Uterus (tissue), 4 donors: ENCODE measurements at places on chromosomes 1 and 21. TPM values are rescaled to one million over a fixed set of nuclear protein-coding genes. Genes with fewer than 3 reads are reported as not detected.

GRCh38 chr1:154404511-154404931 lies 622 bp upstream of the IL6R start:
- peak overlapping the region; percentile 98 for H3K27ac ChIP-seq
- no peaks in the 10 kb centered on the region for H3K36me3 ChIP-seq
- no peak for DNase-seq

DNA sequence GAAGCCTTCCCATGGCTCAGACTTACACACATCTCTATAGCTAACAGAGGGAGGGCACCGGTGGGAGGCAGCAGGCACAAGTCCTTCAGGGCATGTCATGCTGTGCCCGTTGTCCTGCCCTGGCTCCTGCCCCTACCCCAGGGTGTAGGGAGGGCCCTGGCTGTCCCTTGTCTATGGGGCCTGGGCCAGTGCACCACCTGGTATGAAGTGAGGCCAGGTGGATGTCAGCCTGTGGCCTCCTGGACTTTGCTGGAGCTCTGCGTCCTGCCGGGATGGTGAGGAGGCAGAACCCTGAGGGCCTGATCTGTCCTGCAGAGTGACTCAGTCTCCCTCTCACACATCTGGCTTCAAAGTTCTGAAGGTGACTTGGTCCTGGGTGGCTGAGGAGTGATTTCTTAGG lies 47.3 kb upstream of the GPR37L1 start:
- H3K27me3 ChIP-seq, result no peaks in the 10 kb centered on the region
- no peak overlapping the region for H3K27ac ChIP-seq
- no peaks in the 10 kb centered on the region for H3K36me3 ChIP-seq
- DNase-seq, result no peak
- no peaks in the 10 kb centered on the region for H3K4me1 ChIP-seq
- no peak overlapping the region for H3K4me3 ChIP-seq

DNA sequence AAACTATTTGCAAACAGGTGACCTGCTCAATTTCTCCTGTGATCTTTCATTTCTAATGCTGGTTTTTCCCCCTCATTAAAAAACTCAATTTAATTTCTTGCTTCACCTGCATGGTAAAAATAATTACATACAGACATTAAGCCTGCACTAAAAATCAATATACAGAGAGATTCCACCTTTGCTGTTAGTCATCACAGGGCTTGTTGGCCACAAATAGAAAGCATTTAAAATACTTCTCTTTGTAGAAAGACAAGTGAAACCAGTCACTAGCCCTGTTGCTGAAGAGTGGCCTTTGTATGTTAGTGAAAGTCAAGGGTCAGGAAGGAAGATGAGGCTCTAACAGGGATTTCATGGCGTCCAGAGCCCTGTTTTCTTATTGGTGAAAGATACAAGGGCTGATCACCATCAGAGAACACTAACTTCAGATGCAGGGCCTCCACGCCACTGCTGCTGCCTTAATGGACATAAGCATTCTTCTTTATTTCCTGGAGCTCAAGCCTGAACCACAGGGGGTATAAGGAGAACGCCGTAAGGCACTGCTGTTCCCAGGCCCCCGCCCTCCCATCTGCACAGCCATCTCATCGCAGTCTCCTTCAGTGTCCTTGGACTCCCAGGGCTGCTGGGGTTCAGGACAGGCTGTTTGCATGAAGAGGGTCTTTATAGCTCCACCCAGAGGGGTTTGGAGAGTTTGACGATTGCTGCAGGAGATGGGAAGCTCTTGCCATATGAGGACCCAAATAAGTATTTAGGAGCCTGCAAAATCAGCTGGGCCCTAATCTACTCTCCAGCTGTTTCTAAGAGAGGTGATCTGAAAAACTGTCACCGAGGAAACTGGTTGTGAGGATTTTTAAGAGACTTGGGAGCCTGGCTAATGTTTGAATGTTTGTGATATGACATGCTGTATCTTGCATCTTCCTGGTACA lies 117.3 kb upstream of the IRF2BP2 start:
- H3K27ac ChIP-seq, result peak overlapping the region; percentile 98
- H3K36me3 ChIP-seq, result no peaks in the 10 kb centered on the region
- DNase-seq, result no peak
- no peak overlapping the region for H3K4me3 ChIP-seq

DNA sequence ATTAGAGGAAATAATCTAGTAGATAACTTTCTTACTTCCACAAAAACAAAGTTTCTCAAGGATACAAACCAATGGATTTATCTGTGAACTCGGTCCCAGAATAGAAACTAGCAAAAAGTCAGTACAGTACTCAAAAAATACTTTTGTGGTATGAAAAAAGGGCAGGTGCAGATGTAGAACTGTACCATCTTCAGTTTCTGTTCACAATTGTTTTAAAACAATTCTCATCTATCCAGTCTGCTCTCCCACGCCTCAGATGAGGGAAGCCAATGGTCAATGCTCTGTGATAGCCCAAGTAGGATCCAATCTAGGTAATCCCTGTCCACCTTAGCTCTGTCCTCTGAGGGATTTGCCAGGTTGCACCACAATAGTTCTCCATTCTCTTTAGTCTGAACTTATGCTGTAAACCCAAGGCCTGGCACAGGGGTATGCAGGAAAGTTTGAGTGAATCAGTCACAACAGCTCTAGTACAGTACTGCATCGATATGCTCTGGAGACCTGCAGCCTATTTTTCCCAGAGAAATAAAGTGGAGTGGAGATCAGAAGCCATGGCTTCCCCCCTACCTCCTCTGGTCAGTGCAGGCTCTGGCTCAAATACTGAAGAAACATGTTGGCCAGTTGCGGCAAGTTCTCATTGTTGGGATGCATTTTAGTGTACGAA lies 1.4 kb downstream of the KTI12 start:
- no peaks in the 10 kb centered on the region for H3K4me1 ChIP-seq
- peak overlapping the region; percentile 72 for H3K4me3 ChIP-seq
- DNase-seq, result no peak
- H3K27me3 ChIP-seq, result no peaks in the 10 kb centered on the region
- no peak overlapping the region for H3K27ac ChIP-seq

- no peaks in the 10 kb centered on the region for H3K4me1 ChIP-seq
- DNase-seq, result no peak
- no peaks in the 10 kb centered on the region for H3K36me3 ChIP-seq
- no peak overlapping the region for H3K4me3 ChIP-seq
- no peak overlapping the region for H3K27ac ChIP-seq
- no peaks in the 10 kb centered on the region for H3K27me3 ChIP-seq
Observed at GRCh38 chr1:234148816-234149215, 224.4 kb upstream of the COA6 start.

- no peak for DNase-seq
- H3K27ac ChIP-seq, result peak overlapping the region; percentile 61
- no peaks in the 10 kb centered on the region for H3K27me3 ChIP-seq
- no peak overlapping the region for H3K4me3 ChIP-seq
- H3K36me3 ChIP-seq, result no peaks in the 10 kb centered on the region
- H3K4me1 ChIP-seq, result no peaks in the 10 kb centered on the region
Observed at GRCh38 chr1:84598846-84599741, 24.9 kb upstream of the CTBS start.

DNA sequence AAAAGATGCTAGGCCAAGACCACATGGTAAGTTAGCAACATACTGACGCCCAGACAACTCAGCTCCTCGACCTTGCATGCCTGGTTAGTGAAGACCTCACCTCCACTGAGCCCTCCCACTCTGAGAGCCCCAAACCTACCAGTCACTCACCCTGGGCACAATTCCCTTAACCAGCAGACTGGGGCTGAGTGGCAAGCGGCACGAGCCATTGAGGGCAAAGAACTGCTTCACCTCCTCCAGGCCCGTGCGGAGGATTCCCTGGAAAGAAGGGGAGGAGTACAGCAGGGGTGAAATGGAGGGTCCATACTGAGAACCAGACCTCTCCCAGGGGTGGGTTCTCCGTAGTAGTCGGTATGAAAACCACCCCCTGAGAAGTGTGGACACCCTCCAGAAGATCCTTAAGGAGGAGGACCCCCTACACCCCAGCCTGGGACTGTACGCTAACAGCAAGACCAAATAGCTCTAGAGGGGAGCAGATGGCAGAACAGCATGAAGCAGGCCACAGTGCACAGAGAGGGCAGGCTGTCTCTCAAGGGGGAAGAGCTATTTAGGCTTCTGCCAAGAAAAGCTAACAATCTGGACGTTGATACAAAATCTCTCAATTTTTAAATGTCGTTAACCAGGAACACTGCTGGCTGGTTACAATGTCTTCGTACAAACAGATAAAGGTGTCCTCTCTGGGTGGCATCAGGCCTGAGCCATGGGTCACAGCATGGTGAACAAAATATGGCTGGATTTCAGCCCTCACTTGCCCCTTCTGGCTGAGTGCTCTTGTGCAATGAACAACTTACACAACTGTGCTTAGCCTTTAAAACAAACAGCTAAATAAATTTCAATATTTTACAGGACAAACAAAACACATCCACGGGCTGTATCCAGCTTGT lies 31.0 kb upstream of the PPP1R15B start:
- no peaks in the 10 kb centered on the region for H3K36me3 ChIP-seq
- peaks cover 3% of the 10 kb centered on the region for H3K4me1 ChIP-seq
- no peak overlapping the region for H3K4me3 ChIP-seq
- peak overlapping the region; percentile 91 for H3K27ac ChIP-seq
- no peaks in the 10 kb centered on the region for H3K27me3 ChIP-seq

DNA sequence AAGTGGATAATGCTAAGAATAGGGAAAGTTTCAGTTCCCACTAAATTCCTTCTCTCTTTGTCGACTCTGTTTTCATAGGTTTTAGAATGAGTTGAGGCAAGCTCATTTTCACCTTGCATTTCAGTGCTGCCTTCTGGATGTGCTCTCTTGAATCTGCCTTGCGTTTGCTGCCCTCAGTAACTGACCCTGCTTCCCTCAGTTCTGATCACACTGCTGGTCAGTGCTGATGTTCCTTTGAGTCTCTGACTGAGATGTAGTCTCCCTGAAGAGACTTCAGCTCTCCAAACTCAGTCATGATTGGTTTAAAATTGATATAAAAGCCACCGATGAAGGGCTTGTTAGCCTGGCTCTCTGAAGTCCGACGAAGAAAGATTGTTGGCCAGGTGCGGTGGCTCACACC lies 25.2 kb upstream of the HMGN1 start:
- no peak for DNase-seq
- no peak overlapping the region for H3K4me3 ChIP-seq
- no peaks in the 10 kb centered on the region for H3K27me3 ChIP-seq
- H3K27ac ChIP-seq, result no peak overlapping the region
- no peaks in the 10 kb centered on the region for H3K4me1 ChIP-seq
- H3K36me3 ChIP-seq, result no peaks in the 10 kb centered on the region

DNA sequence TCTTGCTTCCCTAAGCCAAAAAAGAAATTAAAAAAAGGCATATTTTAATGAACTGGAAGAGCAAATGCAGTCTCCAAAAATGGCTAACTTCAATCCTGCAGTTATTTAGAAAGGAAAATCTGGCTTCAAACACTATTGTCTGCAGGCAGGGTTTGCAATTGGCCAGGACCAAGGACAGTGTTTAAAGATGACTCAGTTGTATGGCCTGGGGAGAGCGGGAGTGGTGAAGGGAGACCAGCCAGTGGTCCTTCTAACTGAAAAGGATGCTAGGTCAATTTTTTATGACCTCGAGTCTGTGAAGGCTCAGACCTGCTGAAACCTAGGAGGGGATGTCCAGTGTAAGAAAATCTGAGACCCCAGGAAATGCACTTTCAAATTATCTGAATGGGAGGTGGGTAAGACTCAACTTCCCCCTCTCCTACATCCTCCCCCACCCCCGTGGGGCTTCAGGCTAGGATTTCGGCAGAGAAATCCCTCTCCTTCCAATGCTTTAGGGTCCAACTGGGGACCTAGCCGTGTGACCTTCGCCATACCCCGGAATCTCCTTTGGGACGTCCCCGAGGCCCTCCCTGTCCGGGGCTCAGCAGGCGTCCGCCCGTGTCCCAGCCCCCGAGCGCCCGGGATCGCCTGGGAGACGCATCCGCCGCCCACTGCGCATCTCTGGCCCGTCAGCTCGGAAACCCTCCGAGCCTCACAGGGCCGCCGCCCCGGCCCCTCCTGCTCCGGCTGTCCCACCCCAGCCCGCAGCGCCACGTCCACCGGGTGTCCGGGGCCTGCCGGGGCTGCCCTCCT lies 602 bp upstream of the RIMKLA start:
- no peaks in the 10 kb centered on the region for H3K27me3 ChIP-seq
- no peaks in the 10 kb centered on the region for H3K4me1 ChIP-seq
- no peaks in the 10 kb centered on the region for H3K36me3 ChIP-seq
- no peak overlapping the region for H3K27ac ChIP-seq
- H3K4me3 ChIP-seq, result peak overlapping the region; percentile 43
- peak; percentile 16 for DNase-seq

DNA sequence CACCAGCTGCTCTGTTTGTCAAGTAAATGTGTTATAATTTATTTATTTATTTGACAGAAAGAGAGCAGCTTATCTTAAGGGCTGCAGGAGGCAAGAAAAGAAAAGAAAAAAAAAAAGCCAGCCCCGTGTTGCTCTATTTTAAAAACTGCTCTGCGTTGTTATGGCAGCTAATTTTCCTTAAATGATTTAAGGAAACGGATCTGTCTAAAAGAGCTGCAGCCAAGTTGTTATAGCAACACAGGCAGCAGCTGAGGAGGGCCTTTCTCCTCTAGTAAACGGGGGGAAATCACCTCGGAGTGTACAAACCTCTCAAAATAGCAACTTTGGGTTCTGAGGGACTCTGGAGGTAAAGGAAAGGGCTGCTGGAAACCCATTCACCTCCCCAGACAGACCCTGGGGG lies 149.2 kb downstream of the BEND5 start:
- H3K36me3 ChIP-seq, result no peaks in the 10 kb centered on the region
- H3K27ac ChIP-seq, result no peak overlapping the region
- no peak overlapping the region for H3K4me3 ChIP-seq
- no peaks in the 10 kb centered on the region for H3K27me3 ChIP-seq
- no peak for DNase-seq

DNA sequence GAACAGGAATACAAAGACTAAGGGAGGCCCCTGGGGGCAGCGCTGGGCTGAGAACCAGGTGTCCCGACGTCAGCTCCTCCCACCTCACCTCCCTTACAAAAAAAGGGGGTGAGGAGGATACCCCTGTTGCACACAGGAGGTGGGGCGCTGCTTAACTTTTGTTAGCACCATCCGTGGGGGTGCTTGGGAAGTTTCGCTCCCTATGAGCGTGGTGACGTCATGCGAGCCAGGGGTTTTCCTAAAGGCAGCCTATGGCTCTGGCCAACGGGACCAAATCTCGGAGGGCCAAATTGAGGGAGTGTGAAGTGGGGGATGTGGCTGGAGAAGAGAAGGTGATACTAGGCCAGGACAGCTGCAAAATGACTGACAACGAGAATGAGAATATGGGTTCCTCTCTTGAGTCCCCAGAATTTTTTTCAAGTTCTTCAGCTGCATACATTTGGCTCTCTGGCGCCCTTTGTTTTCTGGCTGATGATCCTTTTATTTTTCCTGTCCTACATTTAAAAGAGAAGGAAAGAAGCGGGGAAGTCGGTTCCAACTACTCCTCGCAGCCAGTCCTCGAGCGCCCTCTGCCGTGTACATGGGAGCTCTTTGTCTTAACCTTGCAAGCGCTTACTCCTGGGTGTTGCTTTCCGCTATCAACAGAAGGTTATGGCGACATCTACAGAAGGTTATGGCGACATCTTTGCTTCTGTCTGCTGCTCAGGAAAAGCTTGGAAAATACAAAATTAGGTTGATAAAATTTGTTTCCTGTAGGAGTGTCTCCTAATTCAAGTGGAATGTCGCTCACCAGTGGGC lies 48.0 kb upstream of the ZC3H11B start:
- H3K4me3 ChIP-seq, result no peak overlapping the region
- H3K4me1 ChIP-seq, result no peaks in the 10 kb centered on the region
- no peaks in the 10 kb centered on the region for H3K36me3 ChIP-seq
- peak; percentile 82 for DNase-seq

Gene F3
- 5.9 TPM for total RNA-seq

Gene TCHH
- not detected for total RNA-seq

Gene MTF2
- total RNA-seq, result 33.7 TPM

Gene TNFRSF18
- total RNA-seq, result not detected

Gene ZMYND12
- total RNA-seq, result not detected

Gene FCRL2
- 0.67 TPM for total RNA-seq

Gene HLX
- total RNA-seq, result 0.26 TPM

Gene SEMA6C
- 31.3 TPM for total RNA-seq

Gene ERICH3
- total RNA-seq, result 0.51 TPM
